ENCODE measurements at places on chromosomes 4 and X. TPM values are rescaled to one million over a fixed set of nuclear protein-coding genes. Genes with fewer than 3 reads are reported as not detected.

The HPSE gene
- 1.7 TPM for total RNA-seq

The SYNPO2 gene
- total RNA-seq = 109 TPM

The ADAMTS3 gene
- 2.7 TPM for total RNA-seq

The CENPVL1 gene
- total RNA-seq = not detected

The NSDHL gene
- total RNA-seq = 15.2 TPM

The AMBN gene
- total RNA-seq = not detected

The CT45A2 gene
- not detected for total RNA-seq

The FBXO8 gene
- total RNA-seq = 24.3 TPM

- no peak overlapping the region for H3K4me3 ChIP-seq
- no peaks in the 10 kb centered on the region for H3K36me3 ChIP-seq
- no peak overlapping the region for H3K27ac ChIP-seq
- peaks cover 37% of the 10 kb centered on the region for H3K4me1 ChIP-seq
- no peak for DNase-seq
Observed at GRCh38 chr4:85500110-85500867, 25.3 kb downstream of the ARHGAP24 start.

DNA sequence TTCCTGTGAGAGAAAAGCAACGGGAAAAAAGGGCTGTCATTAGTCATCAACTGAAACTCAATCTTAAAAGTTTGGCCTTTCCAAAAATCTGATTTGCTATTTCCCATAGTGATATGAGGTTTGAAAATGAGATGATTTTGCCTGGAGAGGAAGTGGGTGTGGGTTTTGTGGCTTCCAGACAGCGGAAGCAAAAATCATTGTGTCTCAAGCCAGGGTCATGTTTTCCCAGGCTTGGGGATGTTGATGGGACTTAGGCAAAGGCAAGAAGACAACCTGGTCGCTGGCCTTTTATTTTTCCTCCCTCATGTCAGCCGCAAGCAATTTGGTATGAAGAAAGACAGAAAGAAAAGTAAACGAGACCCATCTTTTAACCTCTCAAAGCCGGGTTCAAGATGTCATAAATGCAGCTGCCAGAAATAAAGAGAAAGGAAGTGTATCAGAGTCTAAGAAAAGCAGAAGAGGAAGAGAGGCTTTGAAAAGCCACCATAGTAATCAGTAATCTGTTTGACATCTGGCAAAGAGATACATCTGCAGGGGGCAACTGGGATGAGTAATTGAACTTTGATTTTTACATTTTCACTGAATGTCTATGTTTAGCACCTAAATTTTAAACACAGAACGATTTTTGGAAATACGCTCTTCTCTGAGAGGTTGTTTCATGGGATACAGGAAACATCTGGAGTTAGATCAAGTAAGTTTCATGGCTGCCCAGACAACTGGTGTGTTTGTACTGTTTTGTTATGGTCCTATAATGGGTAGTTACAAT is 521.6 kb upstream of the SLIT2 start:
- no peak overlapping the region for H3K27ac ChIP-seq
- no peak for DNase-seq
- no peaks in the 10 kb centered on the region for H3K4me1 ChIP-seq
- H3K27me3 ChIP-seq = no peaks in the 10 kb centered on the region
- no peak overlapping the region for H3K4me3 ChIP-seq
- no peaks in the 10 kb centered on the region for H3K36me3 ChIP-seq

- H3K27ac ChIP-seq = no peak overlapping the region
- H3K4me1 ChIP-seq = no peaks in the 10 kb centered on the region
- H3K36me3 ChIP-seq = no peaks in the 10 kb centered on the region
- no peak for DNase-seq
Observed at GRCh38 chr4:4401036-4401435, 14.1 kb downstream of the NSG1 start.

DNA sequence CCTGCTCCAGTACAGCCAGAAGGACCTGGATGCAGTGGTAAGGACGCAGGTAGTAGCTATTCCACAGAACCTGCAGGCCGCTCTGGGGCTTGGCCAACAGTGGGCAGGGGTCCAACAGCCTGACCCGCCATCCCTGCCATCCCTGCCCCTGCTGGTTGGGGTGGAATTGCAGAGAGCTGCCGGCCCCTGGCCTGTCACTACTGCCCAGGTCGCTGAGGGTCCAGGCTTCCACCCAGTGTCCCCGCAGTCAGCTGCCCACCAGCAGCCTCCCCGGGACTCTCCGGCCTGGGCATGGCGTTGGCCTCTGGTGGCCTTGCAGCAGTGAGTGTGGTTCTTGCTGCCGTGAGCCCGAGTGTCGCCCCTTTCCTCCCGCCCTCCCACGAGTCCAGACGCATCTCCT is 16.3 kb downstream of the TACC3 start:
- no peak overlapping the region for H3K4me3 ChIP-seq
- DNase-seq = no peak

DNA sequence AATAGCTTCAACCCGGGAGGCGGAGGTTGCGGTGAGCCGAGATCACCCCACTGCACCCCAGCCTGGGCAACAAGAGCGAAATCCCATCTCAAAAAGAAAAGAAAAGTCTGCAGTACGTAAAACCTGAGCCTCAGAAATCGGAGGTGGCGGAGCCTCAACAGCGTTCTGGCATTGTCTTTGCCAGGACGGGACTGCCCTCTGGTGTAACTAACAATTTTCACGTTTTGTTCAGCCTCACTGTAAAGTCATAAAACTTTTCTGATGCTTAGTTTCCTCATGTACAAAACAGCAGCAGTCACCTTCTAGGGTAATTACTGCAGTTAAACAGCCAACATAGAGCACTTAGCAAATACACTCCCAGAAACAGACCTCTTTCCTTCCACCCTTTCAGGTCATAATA is 121.7 kb downstream of the RBM47 start:
- no peak overlapping the region for H3K4me3 ChIP-seq
- no peak overlapping the region for H3K27ac ChIP-seq

DNA sequence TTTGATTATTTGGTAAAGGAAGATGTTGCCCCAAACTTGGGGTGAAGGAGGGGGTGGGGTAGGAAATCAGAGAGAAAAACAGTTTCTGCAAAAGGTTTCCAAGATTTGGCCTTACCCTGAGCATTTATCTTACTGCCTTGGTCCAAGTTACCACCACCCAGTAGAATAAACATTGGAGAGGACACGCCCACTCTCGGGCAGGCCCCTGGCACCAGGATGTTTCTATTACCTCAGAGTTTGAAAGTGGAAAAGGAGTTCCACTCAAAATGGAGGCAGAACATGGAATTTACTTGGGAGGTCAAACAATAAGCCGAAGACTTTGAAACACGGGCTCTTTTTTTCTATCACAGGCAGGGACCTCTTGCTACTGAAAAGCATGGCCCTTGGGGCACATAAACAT is 113.7 kb downstream of the CHRNA9 start:
- peaks cover 16% of the 10 kb centered on the region for H3K4me1 ChIP-seq
- H3K27me3 ChIP-seq = no peaks in the 10 kb centered on the region
- H3K4me3 ChIP-seq = no peak overlapping the region
- H3K27ac ChIP-seq = no peak overlapping the region
- DNase-seq = no peak

DNA sequence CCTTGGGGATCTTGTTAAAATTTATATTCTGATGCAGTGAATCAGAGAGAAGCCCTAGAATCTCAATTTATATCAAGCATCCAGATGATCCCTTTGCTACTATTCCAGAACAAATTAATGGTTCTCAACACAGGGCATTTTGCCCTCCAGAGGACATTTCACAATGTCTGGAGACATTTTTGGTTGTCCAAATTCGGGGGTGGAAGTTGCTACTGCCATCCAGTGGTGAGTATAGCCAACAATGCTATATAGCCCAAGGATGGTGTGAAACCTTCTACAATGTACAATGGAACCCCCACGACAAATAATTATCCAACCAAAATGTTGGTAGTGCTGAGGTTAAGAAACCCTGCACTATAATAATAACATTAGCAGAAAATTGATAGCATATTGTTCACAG is 2440.0 kb downstream of the PCDH7 start:
- no peak overlapping the region for H3K27ac ChIP-seq
- no peaks in the 10 kb centered on the region for H3K4me1 ChIP-seq
- no peak overlapping the region for H3K4me3 ChIP-seq
- no peaks in the 10 kb centered on the region for H3K27me3 ChIP-seq
- DNase-seq = no peak
- no peaks in the 10 kb centered on the region for H3K36me3 ChIP-seq

GRCh38 chrX:40095583-40096394 is 2.0 kb downstream of the BCOR start:
- peaks cover 29% of the 10 kb centered on the region for H3K4me1 ChIP-seq
- H3K36me3 ChIP-seq = no peaks in the 10 kb centered on the region
- H3K27ac ChIP-seq = peak overlapping the region; percentile 79
- H3K4me3 ChIP-seq = peak overlapping the region; percentile 65

DNA sequence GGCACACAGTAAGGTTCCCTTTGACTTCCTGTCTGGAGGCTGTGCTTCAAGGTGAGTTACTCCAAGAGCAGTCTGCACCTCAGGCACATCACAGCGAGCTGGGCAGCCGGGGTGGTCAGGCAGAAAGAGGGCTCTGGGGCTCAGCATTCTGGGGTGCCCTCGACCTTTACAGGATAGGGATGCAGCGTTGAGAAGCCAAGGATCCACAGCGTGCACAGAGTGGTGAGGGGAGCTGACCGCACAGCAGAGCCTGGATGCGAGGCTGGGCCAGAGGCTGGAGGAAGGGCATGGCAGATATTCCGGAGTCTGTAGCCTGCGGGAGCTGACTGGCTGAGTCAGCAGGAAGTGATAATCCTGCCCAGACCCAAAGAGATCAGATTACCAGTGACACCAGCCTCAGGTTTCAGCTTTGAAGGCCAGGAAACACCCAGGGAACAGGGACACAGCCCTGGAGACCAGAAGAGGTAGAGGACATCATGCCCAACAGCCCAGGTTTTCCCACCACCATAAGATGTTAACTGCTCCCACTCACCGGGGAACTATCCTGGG is 38.4 kb upstream of the PDLIM3 start:
- no peaks in the 10 kb centered on the region for H3K27me3 ChIP-seq
- peak overlapping the region; percentile 27 for H3K27ac ChIP-seq
- DNase-seq = no peak
- no peaks in the 10 kb centered on the region for H3K36me3 ChIP-seq

GRCh38 chr4:67051000-67051789 is 494.1 kb downstream of the CENPC start:
- DNase-seq = no peak
- H3K4me1 ChIP-seq = no peaks in the 10 kb centered on the region
- no peak overlapping the region for H3K27ac ChIP-seq
- no peak overlapping the region for H3K4me3 ChIP-seq
- H3K36me3 ChIP-seq = no peaks in the 10 kb centered on the region

DNA sequence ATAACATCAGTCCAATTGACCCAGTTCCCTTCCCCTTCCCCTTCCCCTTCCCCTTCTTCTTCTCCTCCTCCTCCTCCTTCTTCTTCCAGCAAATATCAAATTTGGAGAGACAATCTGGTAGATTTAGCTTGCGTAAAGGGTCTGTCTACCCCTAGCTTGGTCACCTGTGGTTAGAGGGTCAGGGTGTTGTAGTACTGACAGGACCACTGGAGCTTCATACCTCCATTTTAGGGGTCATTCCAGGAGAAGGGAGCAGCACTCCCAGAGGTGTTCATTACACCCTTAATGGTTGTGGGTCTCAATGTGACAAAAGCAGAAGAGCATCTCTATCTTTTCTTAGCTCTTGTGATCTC is 3.7 kb upstream of the FGB start:
- no peak overlapping the region for H3K27ac ChIP-seq
- H3K4me1 ChIP-seq = no peaks in the 10 kb centered on the region
- H3K27me3 ChIP-seq = no peaks in the 10 kb centered on the region
- no peak for DNase-seq
- no peak overlapping the region for H3K4me3 ChIP-seq

GRCh38 chr4:83785891-83786290 is 250.0 kb downstream of the GPAT3 start:
- no peaks in the 10 kb centered on the region for H3K4me1 ChIP-seq
- H3K27me3 ChIP-seq = no peaks in the 10 kb centered on the region
- H3K4me3 ChIP-seq = no peak overlapping the region

DNA sequence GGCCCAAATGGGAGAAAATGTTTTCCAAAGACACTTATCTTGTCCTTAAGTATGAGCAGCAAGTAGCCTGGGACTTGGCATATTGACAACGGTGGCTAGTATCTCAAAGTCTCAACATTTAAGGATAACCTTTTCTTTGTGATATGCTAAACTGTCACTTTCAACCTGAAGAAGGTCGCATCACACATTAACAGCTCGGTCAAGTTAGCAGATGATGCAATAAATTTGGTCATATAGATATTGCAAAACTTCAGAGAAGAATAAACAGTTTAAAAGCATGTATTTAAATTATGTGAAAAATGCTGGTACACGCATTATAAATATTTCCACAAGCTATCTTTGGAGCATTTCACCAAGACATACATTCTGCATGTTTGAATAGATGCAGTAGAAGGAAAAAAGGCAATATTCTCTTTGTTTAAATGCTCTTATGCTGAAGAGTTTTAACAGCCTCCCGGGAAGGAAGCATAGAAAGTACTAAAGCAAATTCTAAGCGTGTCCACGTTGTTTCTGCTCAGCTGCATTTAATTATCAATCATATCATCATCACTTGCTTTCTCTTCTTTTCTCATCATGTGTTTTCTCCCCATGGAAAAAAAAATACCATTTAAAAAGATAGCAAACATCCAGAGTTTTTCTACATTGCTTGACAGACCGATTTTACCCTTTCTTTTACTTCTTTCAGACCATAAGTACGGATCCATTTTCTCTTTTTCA is 24.2 kb downstream of the ARHGAP6 start:
- H3K36me3 ChIP-seq = no peaks in the 10 kb centered on the region
- no peaks in the 10 kb centered on the region for H3K4me1 ChIP-seq

DNA sequence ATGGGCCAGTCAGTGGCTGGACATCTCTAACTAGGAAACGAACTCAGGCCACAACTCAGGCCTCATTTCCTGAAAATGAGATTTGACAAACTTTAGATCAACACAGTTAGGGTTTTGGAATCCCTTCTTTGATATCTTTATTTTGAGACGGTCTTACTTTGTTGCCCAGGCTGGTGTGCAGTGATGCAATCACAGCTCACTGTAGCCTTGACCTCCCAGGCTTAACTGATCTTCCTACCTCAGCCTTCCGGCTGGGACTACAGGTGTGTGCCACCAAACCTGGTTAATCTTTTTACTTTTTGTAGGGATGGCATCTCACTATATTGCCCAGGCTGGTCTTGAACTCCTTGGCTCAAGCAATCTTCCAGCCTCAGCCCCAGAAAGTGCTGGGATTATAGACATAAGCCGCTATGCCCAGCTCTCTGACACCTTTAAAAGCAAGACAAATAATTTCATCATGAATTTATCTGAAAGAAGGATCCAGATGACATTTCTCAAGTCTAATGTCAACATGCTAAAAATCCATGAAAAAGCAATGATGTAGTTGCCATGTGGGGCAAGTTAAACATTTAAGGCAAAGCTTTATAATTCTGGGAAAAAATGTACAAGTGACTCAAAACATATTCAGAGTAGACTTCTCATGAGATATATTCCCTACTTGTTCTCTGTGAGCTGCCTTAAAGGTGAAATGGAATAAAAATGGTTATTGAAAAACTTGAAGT is 89.1 kb upstream of the CBR4 start:
- H3K27me3 ChIP-seq = no peaks in the 10 kb centered on the region
- H3K27ac ChIP-seq = peak overlapping the region; percentile 83
- no peak overlapping the region for H3K4me3 ChIP-seq
- H3K4me1 ChIP-seq = peaks cover 42% of the 10 kb centered on the region

GRCh38 chr4:70885174-70885573 is 17.0 kb upstream of the MOB1B start:
- no peaks in the 10 kb centered on the region for H3K4me1 ChIP-seq
- no peaks in the 10 kb centered on the region for H3K36me3 ChIP-seq
- H3K27me3 ChIP-seq = no peaks in the 10 kb centered on the region
- no peak for DNase-seq
